Smooth muscle cell of bladder (primary cell): ENCODE measurements at places on chromosomes 12 and 14. TPM values are rescaled to one million over a fixed set of nuclear protein-coding genes. Genes with fewer than 3 reads are reported as not detected.

The KERA gene
- not detected in 2 replicates for total RNA-seq

The DHH gene
- total RNA-seq, result under 0.01 and 0.09 TPM in 2 replicates

The USP44 gene
- total RNA-seq, result 6.0 and 13.8 TPM in 2 replicates

The GOLT1B gene
- total RNA-seq, result 49.6 and 56.8 TPM in 2 replicates

The BMP4 gene
- total RNA-seq, result 11.5 and 30.2 TPM in 2 replicates

The SDS gene
- total RNA-seq, result not detected in 2 replicates

The IRAK3 gene
- total RNA-seq, result 8.1 and 12.1 TPM in 2 replicates
